Ecto neural progenitor cell (in vitro differentiated cells): ENCODE measurements at places on chromosomes 7 and 10.

GRCh38 chr7:27424231-27424630 lies 181.6 kb downstream of the EVX1 start:
- DNase-seq, result no peak

GRCh38 chr7:156022483-156023459 lies 210.5 kb upstream of the SHH start:
- no peak for DNase-seq

- DNase-seq, result no peak
Observed at GRCh38 chr7:27606270-27607209, 56.1 kb downstream of the HIBADH start.

DNA sequence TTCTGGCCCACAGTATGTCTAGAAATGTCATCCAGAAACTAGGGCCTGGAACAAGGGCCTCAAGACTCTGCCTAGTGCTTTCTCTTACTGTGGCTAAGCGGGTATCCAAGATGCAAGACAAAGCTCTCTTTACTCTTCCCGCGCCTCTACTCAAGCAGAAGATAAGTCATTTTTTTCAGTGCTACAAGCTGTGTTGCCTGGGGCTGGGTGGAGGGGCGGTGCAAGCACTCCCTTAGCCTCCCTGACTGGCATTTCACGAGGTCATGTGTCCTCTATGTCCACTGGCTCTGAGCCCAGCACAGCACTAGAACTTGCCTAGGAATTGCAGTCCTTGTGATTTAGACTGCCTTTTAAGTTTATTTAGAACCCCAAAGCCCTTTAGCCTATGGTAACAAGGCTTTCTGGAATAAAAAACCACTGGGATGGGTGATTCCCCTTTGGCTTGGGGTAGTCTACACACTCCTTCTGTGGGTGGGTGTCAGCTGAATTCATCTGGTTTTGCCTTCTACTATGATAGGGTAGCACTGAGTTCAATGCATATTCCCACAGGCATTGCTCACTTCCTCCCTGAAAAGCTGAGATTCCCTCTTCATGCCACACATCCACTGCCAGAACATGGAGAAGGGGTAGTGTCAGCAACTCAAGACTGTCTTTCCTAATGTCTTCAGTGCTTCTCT lies 371.8 kb upstream of the KCND2 start:
- peak; percentile 48 for DNase-seq

- DNase-seq, result no peak
Observed at GRCh38 chr7:120504386-120504785, 231.4 kb downstream of the KCND2 start.

GRCh38 chr7:151130741-151131157 lies 36.7 kb downstream of the GBX1 start:
- DNase-seq, result no peak

GRCh38 chr10:128007056-128007455 lies 100.2 kb downstream of the PTPRE start:
- no peak for DNase-seq

- DNase-seq, result no peak
Observed at GRCh38 chr10:124894569-124895215, 47.2 kb upstream of the ZRANB1 start.

GRCh38 chr10:73408061-73408460 lies 5.8 kb downstream of the ANXA7 start:
- no peak for DNase-seq

- DNase-seq, result no peak
Observed at GRCh38 chr10:119493155-119493554, 49.4 kb downstream of the RGS10 start.

DNA sequence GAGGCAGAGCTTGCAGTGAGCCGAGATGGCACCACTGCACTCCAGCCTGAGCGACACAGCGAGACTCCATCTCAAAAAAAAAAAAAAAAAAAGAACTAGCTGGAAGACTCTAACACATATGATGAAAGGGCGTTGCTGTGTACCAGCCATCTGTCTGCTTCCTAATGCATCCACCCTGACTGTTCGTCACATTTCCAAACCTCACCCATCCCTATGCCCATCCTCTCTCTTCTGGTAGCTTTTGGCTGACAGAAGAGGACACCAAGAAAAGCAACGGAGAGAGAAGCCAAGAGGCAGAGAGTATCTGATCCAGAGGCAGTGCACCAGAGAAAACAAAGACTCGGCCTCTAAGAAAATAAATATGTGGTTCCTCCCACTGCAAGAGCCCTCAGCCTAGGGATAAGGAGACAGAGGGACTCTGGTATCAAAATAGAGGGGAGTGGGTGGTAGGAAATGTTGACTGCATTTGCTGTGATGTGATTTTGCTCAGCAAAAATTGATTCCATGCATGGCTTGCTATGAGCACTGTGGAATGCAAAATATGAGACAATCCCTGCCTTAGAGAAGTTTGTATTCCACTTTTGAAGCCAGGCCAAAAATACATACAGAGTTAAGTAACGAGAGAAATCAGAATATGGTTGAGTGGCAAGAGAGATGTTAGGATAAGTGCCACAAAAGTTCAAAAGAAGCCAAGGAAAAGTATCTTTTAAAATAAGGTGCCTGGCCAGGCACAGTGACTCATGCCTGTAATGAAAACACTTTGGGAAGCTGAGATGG lies 100.8 kb upstream of the STK17A start:
- DNase-seq, result no peak

- DNase-seq, result peak; percentile 69
Observed at GRCh38 chr7:104923010-104923421, 91.0 kb upstream of the KMT2E start.

- DNase-seq, result peak; percentile 61
Observed at GRCh38 chr10:77756319-77757232, 119.0 kb upstream of the KCNMA1 start.

DNA sequence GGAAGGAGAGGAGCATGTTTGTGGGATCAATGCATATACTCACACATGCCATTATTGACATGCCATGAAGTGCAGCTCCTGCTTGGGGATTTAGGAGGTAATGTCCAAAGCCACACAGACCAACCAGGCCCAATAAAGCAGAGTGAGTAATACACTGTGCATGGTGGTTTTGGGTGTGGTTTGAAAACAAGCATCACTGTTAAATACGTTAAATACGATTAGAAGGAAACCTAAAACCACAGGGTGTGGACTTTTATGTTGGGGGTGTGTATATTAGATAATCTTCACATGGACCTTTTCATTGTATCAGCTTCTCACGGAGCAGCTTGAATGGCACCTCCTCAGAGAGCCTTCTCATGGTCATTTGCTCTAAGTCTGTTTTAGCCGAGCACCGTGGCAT lies 10.4 kb upstream of the EIF3A start:
- no peak for DNase-seq

DNA sequence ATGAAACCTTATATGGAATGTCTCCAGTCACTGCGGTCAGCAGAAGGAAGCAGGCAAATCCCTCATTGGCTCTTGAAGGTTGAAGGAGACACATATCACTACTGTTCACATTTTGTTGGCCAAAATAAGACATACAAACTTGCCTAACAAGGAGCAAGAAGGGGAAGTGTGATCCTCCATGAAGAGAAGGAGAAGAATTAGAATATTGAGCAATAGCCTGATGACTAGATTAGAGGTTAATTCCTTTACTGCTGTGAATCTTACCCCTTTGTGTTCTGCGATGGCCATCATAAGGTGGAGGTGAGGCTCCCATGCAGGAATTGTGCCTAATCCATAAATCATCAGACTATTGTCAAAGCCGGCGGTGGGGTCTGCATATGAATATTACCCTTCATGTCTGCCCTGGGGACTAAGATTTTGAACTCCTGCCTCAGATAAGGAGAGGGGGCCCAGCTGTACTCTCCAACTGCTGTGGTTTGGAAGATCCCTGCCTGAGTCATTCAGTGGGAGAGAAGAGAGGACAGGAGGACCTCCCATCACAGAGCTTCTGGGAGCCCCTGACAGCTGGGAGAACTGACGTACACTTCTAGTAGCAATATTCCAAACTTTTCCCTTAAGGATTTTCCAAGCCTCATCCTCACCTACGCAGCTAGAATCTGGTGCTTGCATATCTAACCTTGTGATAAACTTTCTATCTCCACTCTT lies 398.5 kb downstream of the REEP3 start:
- no peak for DNase-seq

DNA sequence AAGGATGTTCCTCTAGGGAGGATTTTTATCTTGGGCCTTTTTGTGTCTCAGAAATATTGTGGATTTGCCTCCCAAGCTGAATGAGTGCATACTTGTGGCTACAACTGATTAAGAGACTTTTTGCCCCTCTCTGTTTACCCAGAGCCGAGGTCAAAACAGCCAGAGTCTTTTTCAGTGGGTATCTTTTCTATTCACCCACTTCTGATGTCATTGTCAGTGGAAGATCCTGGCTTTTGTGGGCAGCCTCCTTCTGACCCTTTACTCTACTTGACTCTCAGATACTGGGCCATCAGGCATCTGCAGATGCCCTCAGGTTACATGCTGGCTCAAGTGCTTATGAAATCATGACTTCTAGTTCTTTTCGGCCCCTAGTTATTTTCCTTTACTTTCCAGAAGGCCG lies 19.6 kb upstream of the PIP4K2A start:
- DNase-seq, result no peak

DNA sequence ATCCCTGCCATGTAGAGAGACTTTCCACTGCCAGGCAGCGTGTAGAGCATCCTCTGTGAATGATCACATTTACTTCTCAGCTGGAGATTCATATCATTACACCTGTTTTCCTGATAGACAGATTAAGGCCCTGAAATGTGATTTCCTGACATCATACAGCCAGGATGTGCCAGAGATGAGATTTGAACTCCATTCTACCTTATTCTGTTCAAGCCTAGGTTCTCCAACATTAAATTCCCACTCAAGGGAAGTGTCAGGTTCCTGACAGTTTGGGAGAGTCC lies 482.1 kb downstream of the RPS24 start:
- DNase-seq, result no peak

DNA sequence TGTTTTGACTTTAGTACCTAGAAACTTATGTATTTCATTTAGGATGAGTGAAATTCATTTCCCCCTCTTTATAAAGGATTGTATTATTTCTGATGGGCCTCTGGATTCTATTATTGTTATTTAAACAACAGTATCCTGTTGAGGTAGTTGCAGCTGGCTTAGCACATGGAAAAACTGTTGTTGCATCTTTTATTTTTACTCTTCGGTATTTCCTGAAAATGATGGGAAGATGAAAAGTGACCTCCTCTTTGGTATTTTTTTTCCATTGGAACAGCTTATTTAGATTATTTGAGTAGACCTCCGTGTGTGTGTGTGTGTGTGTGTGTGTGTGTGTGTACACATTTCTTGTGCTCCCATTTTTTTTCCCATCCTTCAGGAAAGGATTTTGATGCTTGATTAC lies 129.8 kb downstream of the PRKG1 start:
- DNase-seq, result no peak

DNA sequence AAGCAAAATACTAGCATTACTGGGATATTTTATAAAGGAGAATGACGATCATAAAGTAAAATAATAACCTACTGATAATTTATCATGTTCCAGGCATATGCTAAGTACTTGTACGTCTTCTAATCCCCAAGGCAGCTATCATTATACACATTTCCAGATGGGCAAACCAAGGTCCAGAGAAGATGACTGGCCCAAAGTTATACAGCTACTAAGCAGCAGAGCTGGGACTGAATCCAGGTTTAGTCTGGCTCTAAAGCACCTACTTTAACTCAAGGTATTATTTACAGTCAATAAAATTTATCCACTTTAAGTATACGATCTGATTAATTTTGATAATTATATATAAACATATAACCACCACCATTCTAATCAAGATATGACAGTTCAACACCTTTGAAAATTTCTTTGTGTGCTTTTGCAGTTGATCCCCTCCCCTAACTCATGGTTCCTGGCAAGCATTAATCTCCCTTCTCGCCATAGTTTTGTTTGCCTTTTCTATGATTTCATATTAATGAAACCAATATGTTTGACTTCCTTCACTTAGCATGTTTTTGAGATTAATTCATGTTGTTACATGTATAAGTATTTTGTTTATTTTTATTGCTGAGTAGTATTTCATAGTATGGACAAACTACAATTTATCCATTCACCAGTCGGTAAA lies 126.7 kb downstream of the CPEB3 start:
- no peak for DNase-seq

GRCh38 chr7:39656415-39656814 lies 33.0 kb downstream of the RALA start:
- no peak for DNase-seq

GRCh38 chr7:83850941-83851340 lies 202.0 kb upstream of the SEMA3E start:
- DNase-seq, result no peak

DNA sequence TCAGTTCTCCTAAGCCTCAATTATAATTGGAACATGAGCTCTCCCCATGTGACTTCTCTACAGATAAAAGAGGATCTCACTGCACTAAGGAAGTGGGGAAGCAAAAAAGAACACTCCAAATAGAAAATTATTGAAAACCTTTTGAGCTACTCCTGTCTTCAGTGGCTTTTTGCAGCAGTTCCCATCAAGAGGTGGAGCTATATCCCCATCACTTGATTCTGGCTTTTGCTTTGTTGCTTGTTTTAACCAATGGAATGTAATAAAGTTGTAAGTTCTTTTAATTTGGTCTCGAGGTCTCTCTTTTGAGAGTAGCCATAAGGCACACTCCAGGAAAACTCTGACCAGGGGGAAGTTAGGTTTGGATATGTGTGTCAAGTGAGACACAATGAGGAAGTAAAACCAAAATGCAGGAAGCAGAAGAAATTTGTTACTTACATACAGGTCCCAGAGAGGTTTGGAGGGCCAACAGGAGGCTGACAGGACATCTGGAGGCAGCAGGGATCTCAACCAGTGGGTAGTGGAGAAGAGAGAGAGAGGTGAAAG lies 569.4 kb downstream of the HTR7 start:
- no peak for DNase-seq

DNA sequence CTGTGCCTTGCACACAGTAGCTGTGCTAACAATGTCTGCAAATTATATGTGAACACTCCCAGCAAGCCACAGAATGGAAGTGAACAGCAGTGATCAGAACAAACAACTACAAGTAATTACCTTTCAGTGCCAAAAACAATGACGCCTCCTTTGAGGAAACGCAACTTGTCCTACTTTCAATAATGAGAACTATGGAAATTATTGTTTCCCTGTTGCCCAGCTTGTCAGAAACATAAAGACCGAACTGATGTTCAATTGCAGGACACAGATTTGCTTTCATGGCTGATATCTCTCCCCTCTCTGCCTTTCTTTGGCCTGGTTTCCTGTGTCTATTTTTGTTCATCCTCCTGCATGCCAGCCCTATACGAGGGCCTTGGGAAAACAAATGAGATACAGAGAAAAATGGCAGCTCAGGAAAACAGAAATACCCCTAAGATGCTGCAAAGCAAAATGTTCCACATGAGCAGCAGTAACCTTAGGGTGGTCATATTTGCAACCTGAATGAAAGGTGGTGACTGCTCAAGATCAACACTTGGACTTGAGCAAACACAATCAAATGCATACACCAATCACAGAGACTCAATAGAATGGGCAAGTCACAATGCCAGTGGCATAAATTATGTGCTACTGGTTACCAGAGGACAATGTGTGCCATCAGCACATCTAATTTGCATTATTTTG lies 26.8 kb downstream of the COBL start:
- DNase-seq, result no peak

DNA sequence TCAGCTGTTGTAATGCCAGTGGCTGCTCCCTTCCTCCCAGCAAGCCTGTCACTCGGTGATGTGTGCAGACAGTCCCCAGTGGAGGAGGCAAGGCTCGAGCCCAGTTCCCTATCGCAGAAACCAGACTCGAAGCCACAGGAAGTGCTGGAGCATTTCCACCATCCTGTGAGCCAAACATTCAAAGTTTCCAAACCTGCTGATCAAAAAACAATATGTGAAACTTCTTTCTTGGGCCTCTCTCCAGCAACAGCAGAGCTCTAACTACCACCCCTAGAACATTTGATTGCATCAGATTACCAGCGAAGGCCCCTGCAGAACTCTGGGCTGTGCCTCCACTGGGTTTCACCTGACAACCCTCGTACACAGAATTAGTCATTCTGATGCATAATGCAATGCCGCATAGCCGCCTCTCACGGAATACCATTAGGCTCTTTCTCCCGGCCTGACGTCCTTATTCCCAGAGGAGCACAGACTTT lies 94.0 kb downstream of the ELMO1 start:
- DNase-seq, result no peak
